ENCODE measurements at places on chromosomes 3 and 15. TPM values are rescaled to one million over a fixed set of nuclear protein-coding genes. Genes with fewer than 3 reads are reported as not detected.

Gene GABRB3
- 1.5 TPM for total RNA-seq

Gene SSUH2
- 0.45 TPM for total RNA-seq

Gene ILDR1
- not detected for total RNA-seq

Gene C2CD4A
- total RNA-seq = not detected

Gene HESX1
- not detected for total RNA-seq

Gene SUCNR1
- 1.8 TPM for total RNA-seq

Gene SLC25A20
- total RNA-seq = 46.1 TPM

Gene VGLL3
- 129 TPM for total RNA-seq

Gene TMEM41A
- total RNA-seq = 17.9 TPM

Gene ERICH6
- total RNA-seq = 0.29 TPM

Gene RCCD1
- total RNA-seq = 8.3 TPM

Gene EEFSEC
- total RNA-seq = 13.6 TPM

Gene CCR9
- total RNA-seq = not detected

Gene GP5
- total RNA-seq = not detected

Gene ADCY5
- total RNA-seq = 107 TPM

Gene TYRO3
- total RNA-seq = 63.4 TPM

Gene APOD
- 362 TPM for total RNA-seq

Gene MORC1
- total RNA-seq = not detected

Gene MME
- 138 TPM for total RNA-seq

Gene MASP1
- total RNA-seq = 3.2 TPM

Gene OIP5
- not detected for total RNA-seq

Gene CFAP100
- total RNA-seq = not detected

Gene SH2D7
- not detected for total RNA-seq

Gene SYNM
- 36.4 TPM for total RNA-seq

Gene ITGB5
- 339 TPM for total RNA-seq

Gene FBXW12
- total RNA-seq = not detected

Gene DNAH12
- total RNA-seq = 0.06 TPM

Gene NLGN1
- total RNA-seq = 6.5 TPM

Gene ATP13A4
- total RNA-seq = not detected

Gene HDDC3
- 17.1 TPM for total RNA-seq

Gene PPARG
- 349 TPM for total RNA-seq

Gene MLF1
- total RNA-seq = 6.6 TPM

Gene GOLGA8K
- 1.2 TPM for total RNA-seq

Data from mesenteric fat pad (tissue), 1 donor.